Stimulated activated naive CD4-positive, alpha-beta T cell treated with Interleukin-2 at 50 U/mL for 16 hours (primary cell): ENCODE measurements at places on chromosomes 6 and 20.

DNA sequence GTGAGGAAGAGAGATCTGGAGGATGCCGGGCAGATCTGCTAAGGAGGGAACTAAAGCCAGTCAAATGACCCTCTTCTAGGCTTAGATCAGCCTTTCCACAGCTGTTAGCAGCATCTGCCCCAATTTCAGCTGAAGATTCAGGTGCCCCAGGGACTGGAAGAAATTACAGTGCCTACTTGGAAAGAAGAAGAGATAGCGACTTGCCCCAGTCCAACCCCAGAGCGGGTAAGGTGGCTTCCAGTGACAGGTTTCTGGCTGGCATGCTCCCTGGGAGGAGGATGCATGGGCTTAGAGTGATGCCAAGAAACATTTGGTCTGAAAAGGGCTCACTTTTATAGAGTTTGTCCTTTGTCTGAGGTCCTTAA, 620 bp downstream of the TJAP1 start:
- DNase-seq, result no peak

GRCh38 chr6:132464538-132465256, 48.2 kb downstream of the STX7 start:
- no peak for DNase-seq

DNA sequence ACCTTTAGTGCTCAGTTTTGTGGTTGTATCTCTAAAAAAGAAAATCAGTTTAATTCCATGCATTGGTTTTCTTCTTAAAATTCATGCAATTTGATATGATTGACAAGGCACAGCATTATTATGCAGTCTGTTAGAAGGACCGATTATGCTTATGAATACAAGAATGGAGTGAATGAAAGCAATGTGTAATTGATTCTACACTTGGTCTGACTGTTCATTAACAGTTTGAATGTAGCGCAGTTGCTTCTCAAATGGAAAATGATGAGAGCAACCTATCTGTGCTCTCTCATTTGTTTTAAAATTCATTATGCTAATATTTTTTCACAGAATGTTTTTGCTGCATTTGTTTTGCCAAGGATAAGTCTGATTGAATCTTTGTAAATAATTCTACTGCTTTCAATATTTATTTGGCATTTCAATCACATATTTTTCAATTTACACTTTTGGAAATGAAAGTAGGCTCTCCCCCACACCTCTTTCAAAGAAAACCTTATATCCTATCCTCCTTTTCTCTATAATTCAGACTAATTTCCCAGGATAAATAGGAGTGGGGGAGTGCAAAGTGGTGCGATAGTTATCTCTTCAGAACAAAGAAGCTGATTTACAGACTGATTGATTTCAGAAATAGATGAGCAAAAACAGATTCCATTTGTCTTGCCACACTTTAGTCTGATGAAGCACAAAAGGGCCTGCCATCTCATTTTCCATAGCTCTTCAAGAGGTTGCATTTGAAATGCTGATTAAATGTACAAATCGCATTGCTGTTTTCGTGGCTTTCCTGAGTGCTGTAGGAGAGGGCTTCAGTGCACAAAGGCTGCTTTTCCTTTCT, 885.3 kb upstream of the FLRT3 start:
- DNase-seq, result no peak

- no peak for DNase-seq
Measured at GRCh38 chr20:63961664-63962425, 5.6 kb upstream of the UCKL1 start.

DNA sequence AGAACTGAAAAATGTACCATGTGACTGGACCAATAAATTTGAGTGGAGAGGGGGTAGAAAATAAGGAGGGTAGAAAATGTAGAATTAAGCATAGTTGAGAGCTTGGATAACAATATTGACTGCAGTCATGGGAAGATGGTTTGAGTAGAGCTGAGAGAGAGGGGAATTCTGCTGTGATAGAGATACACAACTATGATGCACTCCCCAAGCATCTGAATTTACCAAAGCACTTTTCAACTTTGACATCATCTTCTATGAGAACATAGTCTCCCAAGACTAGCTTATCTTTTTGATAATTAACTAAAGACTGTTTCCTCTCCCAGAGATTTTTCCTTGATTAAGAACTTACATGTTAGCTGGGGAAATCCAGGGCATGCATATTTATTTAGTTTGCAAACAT, 103.1 kb downstream of the TNFRSF21 start:
- DNase-seq, result no peak

GRCh38 chr20:11753155-11753554, 164.5 kb upstream of the BTBD3 start:
- DNase-seq, result no peak

DNA sequence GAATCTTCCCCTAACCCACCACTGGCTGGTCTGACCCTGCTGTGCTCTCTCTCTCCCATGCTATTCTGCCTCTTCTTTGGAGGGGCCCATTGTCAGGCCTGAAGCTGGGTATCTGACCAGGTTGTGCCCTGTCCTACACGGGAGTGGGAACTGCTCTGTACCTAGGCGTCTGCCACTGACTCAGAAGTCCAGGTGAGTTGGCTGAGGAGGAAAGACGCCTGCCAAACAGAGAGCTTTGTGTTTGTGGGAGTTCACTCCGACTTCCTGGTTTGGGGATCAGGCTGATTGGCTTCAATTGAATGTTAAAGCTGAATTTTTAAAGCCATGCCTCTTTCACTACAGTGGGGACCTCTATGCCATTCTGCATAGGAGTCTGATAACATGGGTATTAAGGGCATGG, 136.0 kb downstream of the CCDC170 start:
- DNase-seq, result no peak

- DNase-seq, result no peak
Measured at GRCh38 chr6:144294016-144294415, 8.9 kb downstream of the UTRN start.

- no peak for DNase-seq
Measured at GRCh38 chr6:116419069-116419786, 41.9 kb upstream of the CALHM6 start.

DNA sequence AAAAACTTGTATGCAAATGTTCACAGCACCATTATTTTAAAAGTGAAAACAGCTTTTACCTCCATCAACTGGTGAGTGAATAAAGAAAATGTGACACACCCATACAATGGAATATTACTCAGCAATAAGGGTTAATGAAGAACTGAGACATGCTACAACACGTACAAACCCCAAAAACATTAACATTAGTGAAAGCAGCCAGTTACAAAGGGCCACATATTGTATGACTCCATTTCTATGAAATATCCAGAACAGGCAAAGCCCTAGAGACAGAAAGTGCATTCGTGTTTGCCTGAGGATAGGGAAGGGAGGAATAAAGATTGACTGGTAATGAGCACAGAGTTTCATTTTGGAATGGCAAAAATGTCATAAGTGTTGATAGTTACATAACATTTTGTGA, 21.5 kb downstream of the EPM2A start:
- no peak for DNase-seq

GRCh38 chr6:40308533-40309306, 278.4 kb downstream of the LRFN2 start:
- peak; percentile 7 for DNase-seq

- no peak for DNase-seq
Measured at GRCh38 chr6:40778918-40779317, 191.8 kb upstream of the LRFN2 start.

GRCh38 chr6:31467151-31467550, 30.8 kb upstream of the MICB start:
- no peak for DNase-seq

GRCh38 chr6:36596356-36596755, 2.2 kb downstream of the SRSF3 start:
- DNase-seq, result no peak

DNA sequence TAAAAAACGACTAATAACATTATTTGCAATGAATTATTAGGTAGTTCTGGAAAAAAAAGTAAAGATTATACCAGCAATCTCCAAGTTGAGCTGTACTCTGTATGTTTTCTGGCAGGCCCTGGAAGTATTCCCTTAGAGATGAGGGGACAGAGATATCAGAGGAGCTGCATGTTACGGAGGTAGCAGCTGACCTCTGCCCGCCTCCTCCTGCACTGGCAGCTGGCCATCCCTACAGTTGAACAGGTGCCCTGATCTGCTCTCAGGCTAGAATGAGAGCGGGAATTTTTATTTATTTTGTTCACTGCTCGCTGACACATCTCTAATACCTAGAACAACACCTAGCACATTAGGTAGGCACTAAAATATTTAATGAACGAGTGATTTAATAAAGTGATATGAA, 23.1 kb downstream of the FBXL4 start:
- DNase-seq, result no peak

DNA sequence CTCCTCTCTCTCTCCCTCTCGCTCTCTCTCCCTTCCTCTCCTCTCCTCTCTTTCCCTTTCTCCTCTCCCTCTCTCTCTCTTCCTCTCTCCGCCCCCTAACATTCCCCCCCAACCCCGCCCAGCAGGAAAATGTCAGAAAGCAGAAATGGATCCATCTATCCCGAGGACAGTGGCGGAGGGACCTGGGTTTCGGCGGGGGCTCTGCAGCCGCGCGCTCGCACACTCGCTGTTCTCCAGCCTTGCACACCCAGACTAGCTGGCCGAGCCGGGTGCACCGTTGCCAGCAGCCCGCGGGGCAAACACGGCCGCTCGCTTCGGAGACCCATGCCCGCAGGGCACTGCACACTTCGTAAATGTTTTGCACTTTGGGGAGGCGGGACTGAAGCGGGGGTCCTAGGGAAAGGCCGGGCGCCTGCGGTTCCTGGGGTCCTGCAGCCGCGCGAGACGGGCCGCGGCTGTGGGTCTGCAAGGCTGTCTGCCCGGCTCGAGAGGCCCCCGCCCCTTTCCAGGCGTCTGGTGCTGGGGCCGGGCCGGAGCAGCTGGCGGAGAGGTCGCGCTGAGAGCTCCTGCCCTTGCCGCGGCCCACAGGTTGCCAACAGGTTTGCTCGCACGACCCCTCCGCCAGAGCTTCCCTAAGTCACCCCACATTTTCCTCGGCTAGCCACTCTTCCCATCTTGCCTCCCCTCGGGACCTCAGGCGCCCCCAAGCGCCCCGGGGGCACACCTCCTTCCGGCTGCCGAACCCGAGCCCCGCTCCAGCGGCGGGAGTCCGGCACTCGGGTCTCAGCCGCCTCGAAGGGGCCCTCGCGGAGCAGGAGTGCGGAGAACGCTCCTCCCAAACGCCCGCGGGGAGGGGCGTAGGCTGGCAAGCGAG, 818 bp upstream of the MDGA1 start:
- DNase-seq, result peak; percentile 57

- no peak for DNase-seq
Measured at GRCh38 chr6:138920906-138921305, 67.1 kb downstream of the REPS1 start.
